ENCODE measurements at places on chromosomes 16 and 17.

GRCh38 chr16:56773532-56773931, 43.6 kb downstream of the NUP93 start:
- no peak for DNase-seq

DNA sequence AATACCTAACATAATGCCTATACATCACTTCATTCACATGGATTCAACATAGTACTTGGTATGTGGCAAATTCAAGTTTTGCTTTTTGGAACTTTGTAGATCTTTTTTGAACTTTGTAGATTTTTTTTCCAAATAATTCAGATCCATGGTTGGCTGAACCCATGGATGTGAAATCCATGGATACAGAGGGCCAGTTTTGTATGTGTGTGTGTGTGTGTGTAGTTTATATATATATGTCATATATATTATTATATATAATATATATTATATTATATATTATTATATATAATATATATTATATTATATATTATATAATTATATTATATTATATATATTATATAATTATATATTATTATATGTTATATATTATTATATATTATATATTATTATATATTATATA, 28.4 kb downstream of the CLUAP1 start:
- no peak for DNase-seq

GRCh38 chr16:50581845-50582244, 33.6 kb downstream of the NKD1 start:
- DNase-seq, result no peak

DNA sequence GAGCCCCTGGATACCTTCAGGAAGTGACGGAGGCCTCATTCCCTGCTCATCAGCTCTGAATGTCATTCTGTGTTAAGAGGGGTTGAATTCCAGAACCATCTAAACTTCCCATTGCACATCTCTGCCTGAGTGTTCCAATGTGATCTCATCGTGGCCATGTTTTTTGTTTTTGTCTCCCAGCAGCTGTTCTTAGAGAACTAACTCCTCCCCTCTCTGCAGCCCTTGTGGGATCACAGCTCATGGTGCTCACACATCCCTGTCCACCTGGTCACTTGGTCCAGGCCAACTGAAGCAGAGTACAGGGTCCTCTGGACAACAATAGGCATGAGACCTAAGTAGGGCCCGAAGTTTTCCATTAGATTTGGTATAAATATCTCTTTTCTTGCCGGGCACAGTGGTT, 6.0 kb upstream of the SYT17 start:
- DNase-seq, result no peak

GRCh38 chr16:23310744-23311143, 8.6 kb downstream of the SCNN1B start:
- no peak for DNase-seq

- no peak for DNase-seq
Observed at GRCh38 chr16:81695321-81696165, 83.5 kb upstream of the PLCG2 start.

- peak; percentile 36 for DNase-seq
Observed at GRCh38 chr17:32609085-32609484, 122.3 kb downstream of the CDK5R1 start.

DNA sequence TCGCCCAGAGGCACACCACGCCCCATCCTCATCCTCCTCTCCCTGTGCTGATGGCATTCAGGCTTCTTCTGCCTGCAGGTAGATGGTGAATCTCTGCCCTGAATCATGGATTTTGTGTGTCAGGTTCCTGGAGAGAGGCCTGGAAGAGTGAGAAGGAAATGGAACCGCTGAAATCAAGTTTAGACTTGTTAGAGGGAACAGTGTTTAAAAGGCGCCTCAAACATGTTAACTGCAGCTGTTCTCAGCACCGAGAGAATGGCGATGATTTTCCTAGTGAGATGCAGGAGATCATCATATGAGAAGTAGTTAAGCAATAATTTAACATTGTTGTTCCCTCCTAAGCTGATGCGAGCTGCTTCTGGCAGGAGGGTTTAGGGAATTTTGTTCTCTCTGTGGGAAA, 744.4 kb upstream of the EEF2KMT start:
- no peak for DNase-seq

Measured in stimulated activated CD8-positive, alpha-beta memory T cell treated with anti-CD3 and anti-CD28 coated beads, Interleukin-4, amount 100 ng/mL, for 1 hour (primary cell).